NCI-H345 (cell line): ENCODE measurements at places on chromosomes 2 and 18.

GRCh38 chr2:176774766-176775451, 437.7 kb upstream of the HNRNPA3 start:
- no peak for DNase-seq

DNA sequence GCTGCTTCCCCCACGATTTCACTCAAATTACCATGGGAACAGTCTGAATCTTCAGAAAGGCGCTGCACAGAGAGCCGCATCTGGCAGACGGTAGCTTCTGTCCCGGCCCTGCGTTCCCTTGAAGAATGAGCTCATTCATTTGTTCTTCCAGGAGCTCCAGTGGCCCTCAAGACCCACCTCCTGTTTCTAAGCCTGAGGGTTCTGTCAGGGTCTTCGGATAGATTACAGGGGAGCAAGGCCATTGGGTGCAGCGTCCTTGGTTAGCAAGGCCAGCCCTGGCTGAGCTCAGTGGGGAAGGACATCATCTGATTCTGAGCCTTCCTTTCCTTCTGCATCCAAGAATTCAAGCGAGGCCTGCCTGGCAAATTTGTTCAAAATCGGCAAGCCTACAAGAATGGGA, 111.9 kb downstream of the PDCL3 start:
- no peak for DNase-seq

GRCh38 chr2:101419096-101419663, 31.9 kb upstream of the CREG2 start:
- peak; percentile 50 for DNase-seq

GRCh38 chr2:134926231-134926931, 7.8 kb downstream of the CCNT2 start:
- no peak for DNase-seq

- DNase-seq, result no peak
Measured at GRCh38 chr2:204177251-204177976, 240.9 kb downstream of the ICOS start.
